ENCODE measurements at places on chromosomes 3 and 15.

DNA sequence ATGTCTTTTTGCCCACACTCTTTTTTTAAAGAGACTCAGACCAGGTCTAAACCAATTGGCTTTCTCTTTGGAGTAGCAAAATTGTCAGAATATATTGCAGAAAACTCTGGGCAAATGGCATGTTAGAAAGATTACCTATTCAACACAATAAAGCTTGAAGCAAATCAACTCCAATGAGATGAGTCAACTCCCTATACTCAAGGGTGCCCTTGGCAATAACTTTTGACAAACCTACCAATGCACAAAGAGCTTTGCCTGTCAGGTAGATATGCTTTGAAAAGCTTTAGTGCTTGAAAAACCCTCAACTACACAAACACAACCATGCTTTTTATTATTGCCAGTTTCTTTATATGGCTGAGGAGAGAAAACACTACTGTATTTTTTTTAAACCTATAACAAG, 137.7 kb upstream of the GRM7 start:
- no peak for DNase-seq

DNA sequence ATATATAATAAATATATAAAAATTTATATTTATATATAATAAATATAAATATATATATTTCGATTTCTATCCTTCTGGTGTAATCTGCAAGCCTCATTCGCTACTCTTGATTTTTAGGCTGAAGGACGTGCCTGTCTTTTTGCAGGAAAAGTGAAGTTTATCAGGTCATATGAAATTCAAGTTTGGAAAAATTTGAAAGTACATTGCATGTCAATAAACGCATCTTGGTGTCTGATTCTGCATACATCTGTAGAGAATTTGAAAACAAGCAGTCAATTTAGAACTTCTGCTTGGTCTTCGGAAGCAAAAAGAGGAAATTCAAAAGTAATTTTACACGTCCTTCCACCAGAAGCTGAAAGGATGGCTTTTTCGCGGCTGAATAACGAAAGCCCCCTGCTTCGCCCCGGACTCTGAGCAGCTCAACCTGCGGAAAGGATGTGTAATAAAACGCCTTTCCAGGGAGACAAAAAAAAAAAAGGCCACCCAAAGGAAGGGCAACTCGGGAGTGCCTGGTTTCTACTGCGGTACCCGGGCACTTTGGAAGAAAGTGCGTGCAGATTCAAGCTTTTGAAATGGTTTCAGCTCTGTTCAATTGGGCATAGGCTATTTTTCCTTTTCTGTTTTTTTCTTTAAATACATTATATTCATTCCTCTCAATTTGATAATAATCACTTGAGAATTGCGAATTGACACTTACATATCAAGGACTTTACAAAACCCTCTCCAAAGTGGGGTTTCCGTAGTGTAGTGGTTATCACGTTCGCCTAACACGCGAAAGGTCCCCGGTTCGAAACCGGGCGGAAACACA, 1.5 kb upstream of the MYNN start:
- peak; percentile 97 for DNase-seq

DNA sequence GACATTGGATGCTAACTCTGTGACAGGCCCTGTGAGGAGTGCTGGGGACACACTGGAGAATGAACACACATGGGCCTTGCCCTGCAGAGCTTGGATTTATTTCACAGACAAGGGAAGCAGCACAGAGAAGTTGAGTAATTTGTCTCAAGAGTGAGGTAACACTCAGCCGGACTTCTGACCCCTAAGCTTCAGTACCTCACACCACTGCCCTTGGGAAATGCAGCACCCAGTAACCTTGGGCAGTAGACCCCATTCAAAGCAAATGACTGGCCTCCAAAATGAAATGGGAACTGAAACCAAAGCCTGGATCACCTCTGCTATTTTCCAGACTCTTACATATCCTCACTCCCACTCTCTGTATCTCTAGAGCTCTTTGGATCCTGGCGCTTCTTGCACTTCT, 37.3 kb downstream of the RFT1 start:
- no peak for DNase-seq

DNA sequence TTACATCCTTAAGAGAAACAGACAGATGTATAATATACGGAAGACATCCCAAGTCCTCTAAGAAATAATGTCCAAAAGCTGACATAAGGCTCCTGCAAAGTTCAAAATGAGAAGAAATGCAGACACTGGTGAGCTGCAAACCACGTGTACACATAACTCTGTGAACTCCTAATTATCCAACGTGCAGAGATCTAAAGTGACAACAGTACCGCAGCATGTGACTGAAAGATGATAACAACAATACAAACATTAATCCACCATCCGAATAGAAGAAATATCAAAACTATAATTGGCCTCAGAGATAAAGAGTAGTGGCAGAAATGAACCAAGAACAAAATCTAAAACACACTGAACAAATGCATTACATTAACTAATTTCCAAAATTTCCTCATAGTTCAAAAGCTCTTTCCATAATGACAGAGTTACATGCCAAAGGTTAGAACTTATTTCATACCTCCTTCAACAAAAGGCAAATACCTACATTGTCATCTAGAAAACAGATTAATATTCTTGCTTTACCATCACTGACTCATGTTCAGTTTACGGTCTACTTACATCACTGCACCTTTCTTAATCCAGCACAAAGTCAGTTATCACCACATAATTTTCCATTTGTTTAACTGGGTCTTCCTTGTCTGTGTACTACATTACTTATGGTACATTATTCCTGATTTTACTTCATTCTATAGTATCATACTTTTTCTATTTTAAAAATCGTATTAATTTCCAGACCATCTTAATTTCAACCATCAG, 2.2 kb downstream of the PDCD10 start:
- no peak for DNase-seq

GRCh38 chr3:141114179-141114745, 63.1 kb downstream of the SPSB4 start:
- no peak for DNase-seq

GRCh38 chr3:48418651-48419050, 11.2 kb downstream of the PLXNB1 start:
- DNase-seq = no peak

- DNase-seq = peak; percentile 19
Measured at GRCh38 chr3:115494826-115495225, 128.5 kb upstream of the GAP43 start.

GRCh38 chr3:150495563-150496168, 50.6 kb downstream of the SERP1 start:
- DNase-seq = peak; percentile 58

DNA sequence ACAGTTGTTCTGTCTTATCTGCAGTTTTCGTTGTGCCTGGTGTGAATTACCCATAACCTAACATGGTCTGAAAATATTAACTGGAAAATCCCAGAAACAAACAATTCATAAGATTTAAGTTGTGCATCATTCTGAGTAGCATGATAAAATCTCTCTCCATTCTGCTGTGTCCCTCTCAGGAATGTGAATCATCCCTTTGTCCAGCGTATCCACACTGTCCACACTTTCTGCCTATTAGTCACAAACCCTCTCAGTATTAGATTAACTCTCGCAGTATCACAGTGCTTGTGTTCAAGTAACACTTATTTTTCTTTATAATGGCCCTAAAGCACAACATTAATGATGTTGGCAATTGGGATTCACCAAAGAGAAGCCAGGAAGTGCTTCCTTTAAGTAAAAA, 203.2 kb downstream of the CGGBP1 start:
- DNase-seq = no peak

- no peak for DNase-seq
Measured at GRCh38 chr3:177778633-177779032, 581.4 kb upstream of the TBL1XR1 start.

GRCh38 chr3:99659951-99660350, 21.6 kb downstream of the COL8A1 start:
- DNase-seq = no peak

GRCh38 chr15:71290002-71290401, 174.7 kb downstream of the THSD4 start:
- DNase-seq = peak; percentile 30

DNA sequence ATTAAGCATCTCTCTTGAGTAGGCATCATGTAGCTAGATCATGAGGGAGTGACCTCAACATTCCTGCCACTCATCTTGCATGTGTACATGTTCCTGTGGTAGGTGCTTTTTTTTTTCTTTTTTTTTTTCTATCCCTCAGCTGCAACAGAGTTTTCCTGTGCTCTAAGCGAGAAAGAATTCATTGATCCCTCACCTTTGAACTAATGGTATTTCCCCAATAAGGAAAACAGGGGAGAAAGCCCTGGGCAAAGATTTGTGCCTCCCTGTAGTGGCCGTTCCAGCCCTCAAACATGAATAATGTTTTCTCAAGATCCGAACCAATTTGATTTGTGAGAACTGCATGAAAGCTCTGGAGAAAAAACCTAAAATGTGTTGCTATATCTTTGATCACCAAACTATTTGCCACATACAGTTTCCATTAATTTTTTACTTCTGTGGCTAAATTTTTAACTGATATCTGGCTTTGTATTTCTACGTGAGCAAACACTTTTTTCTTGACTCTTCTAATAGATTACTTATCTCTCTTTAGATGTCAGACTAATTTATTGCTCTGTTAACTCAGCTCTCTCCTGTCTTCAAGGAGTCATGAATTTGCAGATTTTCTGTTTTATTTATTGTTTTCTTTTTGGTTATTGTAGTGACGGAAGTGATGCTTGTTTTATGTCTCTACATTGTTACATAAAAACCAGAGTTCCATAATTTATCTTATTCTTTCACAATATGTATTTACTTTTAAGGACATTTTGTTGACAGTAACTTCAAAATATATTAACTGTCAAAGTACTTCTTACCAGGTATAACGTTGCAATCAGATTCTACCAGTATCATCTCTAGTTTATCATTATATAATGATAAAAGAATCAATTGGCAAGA, 1396.5 kb downstream of the OTOL1 start:
- DNase-seq = no peak

DNA sequence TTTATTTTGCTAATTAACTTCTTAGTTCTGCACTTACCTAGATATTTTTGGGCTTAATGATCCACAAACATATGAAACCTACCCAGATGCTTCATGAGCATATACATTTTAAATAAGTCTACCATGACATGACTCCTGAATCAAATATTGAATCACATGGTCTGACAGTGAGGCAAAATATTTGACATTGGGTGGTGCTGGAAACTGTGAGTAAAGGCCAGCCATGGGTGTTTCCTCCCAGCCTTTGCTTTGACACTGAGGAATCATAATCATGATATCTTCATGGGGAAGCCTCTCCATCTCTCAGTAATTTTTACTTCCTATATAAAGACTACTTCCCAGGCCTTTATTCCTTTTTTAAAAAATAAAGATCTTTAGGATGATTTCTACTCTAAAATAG, 22.8 kb upstream of the SSR3 start:
- no peak for DNase-seq

DNA sequence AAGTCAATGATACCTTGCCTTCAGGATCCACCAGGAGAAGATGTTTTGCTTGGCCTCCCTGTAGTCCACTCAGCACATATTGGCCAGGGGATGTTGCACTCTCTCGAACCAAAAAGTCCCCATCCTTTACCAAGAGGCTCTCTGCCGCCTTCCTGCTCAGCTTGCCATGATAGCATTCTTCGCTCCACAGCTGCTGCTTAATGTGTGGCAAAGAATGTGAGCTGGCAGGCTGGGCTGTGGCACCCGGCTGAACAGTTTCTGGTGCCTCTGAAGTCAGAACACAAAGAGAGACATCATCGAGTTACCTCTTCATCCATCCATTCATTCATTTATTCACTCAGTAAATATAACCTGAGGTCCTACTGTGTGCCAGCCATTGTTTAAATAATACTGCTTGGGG, 23.9 kb upstream of the CEP152 start:
- DNase-seq = no peak

- no peak for DNase-seq
Measured at GRCh38 chr15:80531388-80531787, 127.2 kb downstream of the ARNT2 start.

- DNase-seq = peak; percentile 17
Measured at GRCh38 chr15:44738340-44738984, 2.1 kb downstream of the TRIM69 start.

DNA sequence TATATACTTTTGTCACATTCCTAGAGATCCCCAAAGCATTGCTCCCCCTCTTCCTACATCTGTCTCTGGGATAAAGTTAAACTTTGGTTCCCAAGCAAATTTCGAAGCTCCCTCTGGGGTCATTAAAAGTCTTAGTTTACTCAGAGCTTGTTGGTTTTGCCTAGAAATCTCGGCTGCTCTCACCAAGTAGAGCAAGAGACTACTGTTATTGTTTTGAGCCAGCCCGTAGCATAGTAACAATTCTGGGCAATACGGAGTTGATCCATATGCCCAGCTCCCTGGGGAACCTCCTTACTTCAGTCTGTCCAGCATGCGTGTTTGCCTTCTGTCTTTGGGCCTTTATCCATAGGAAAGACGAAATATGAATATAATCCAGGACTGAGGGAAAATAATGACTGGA, 10.0 kb upstream of the P3H2 start:
- DNase-seq = no peak

DNA sequence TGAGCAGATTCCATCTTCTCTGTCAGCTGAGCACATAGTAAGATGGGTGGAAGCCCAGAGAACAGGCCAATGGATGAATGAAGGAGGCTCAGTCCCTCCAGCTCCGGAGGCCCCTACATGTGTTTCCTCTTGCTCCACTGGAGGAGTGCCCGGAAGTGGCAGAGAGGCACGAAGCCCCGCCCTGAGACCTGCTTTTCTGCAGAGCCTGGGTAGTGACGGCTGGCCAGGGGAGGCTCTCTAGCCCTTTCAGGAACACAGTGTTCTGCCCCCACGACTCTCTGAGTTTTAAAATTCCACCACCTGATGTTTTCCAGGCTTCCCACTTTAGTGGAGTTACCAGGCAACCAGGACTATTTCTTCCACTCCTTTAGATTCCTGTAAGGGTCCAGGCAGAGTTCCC, 149.4 kb upstream of the SLC6A11 start:
- no peak for DNase-seq

- DNase-seq = peak; percentile 1
Measured at GRCh38 chr3:66037986-66038369, 740 bp downstream of the MAGI1 start.

DNA sequence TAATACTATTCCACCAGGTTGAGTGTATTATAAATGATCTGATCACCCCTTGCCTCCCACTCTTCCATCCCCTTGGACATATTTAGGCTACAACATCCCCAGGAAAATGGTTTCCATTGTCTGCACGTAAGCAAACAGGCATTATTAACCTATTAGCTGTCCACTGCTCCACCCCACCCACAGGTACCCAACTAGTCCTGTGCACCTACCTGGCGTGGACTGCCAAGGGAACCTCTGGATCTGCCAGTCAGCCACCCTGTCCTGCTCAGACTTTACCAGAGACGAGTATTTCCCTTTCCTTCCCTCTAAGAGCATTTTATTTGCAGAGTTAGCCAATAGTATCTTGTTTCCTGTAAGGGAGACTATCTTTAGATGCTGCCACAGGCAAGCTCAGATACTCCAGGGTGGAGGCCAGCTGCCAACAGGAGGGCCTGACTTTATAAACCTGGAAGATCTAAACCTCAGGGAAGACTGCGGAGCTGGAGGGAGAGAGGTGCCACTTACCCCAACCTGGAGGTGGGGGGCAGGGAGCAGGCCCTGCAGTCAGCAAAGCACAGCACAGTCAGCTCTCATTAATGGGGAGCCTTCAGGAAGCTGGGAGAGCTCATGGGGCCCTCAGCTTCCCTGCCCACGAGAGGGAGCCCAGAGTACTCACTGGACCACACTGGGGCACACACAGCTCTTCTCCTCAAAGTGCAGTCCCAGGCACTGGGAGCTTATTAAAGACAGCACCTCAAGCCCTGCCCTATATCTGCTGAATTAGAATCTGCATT, at the start of gene CX3CR1:
Gene CX3CR1, minus strand, starts transcription at position 292 of the 773 bp plus-strand sequence. CDS start 13,527 bp downstream, outside the sequence.
- no peak for DNase-seq
